Vagina (tissue), 2 donors: ENCODE measurements at places on chromosomes 1 and 21.
A peak's percentile ranks its signal among the peaks of the same experiment; 100 is the strongest.

GRCh38 chr1:39973503-39974135, 18.7 kb downstream of the MFSD2A start:
- H3K4me1 ChIP-seq: peaks cover 4% of the 10 kb centered on the region
- peaks cover 2% of the 10 kb centered on the region for H3K36me3 ChIP-seq
- H3K4me3 ChIP-seq: no peak overlapping the region
- H3K27me3 ChIP-seq: no peaks in the 10 kb centered on the region
- DNase-seq: no peak
- no peak overlapping the region for H3K27ac ChIP-seq

- H3K4me1 ChIP-seq: peaks cover 5% of the 10 kb centered on the region
- no peak for DNase-seq
- H3K27ac ChIP-seq: no peak overlapping the region
Measured at GRCh38 chr1:84763912-84764680, 73.8 kb upstream of the SSX2IP start.

GRCh38 chr1:211938561-211938997, 96.8 kb downstream of the INTS7 start:
- peak overlapping the region; percentile 12 for H3K4me3 ChIP-seq
- no peaks in the 10 kb centered on the region for H3K4me1 ChIP-seq
- H3K27ac ChIP-seq: no peak overlapping the region
- H3K36me3 ChIP-seq: peaks cover 10% of the 10 kb centered on the region
- no peaks in the 10 kb centered on the region for H3K27me3 ChIP-seq

GRCh38 chr21:20875742-20876141, 122.5 kb upstream of the NCAM2 start:
- H3K4me1 ChIP-seq: no peaks in the 10 kb centered on the region
- no peak overlapping the region for H3K4me3 ChIP-seq
- DNase-seq: no peak
- H3K27ac ChIP-seq: no peak overlapping the region
- no peaks in the 10 kb centered on the region for H3K36me3 ChIP-seq
- H3K27me3 ChIP-seq: no peaks in the 10 kb centered on the region

GRCh38 chr1:223726380-223727001, 14.2 kb downstream of the CAPN2 start:
- no peak for DNase-seq
- no peaks in the 10 kb centered on the region for H3K27me3 ChIP-seq
- H3K27ac ChIP-seq: peak overlapping the region; percentile 81
- no peak overlapping the region for H3K4me3 ChIP-seq
- no peaks in the 10 kb centered on the region for H3K36me3 ChIP-seq

GRCh38 chr1:231936983-231937775, 310.6 kb downstream of the DISC1 start:
- DNase-seq: no peak
- H3K4me3 ChIP-seq: no peak overlapping the region
- no peak overlapping the region for H3K27ac ChIP-seq
- no peaks in the 10 kb centered on the region for H3K36me3 ChIP-seq
- no peaks in the 10 kb centered on the region for H3K27me3 ChIP-seq
- H3K4me1 ChIP-seq: peaks cover 15% of the 10 kb centered on the region

DNA sequence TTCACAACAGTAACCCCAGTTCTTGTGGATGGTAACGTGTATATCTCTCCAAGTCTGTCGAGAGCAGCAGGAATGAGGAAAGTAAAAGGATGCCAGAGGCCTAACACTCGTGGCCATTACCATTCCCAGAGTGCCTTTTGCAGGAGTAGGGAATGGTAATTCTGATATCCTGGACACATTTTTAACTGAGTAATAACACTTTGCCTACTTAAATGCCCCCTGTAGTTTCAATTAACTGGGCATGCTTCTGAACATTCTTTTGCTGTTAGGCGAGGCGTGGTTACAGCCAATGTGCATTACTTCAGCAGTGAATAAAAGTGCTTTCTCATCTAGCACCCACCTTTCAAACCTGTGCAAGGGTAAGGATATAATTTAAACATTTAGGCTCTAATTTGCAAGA, 258.5 kb upstream of the ADGRL2 start:
- no peak for DNase-seq
- no peak overlapping the region for H3K4me3 ChIP-seq
- no peaks in the 10 kb centered on the region for H3K4me1 ChIP-seq
- no peaks in the 10 kb centered on the region for H3K36me3 ChIP-seq

- H3K36me3 ChIP-seq: no peaks in the 10 kb centered on the region
- H3K27ac ChIP-seq: no peak overlapping the region
- no peak for DNase-seq
- no peak overlapping the region for H3K4me3 ChIP-seq
Measured at GRCh38 chr1:1684031-1684681, 8.4 kb downstream of the SLC35E2B start.

GRCh38 chr1:19476450-19477190, 8.7 kb downstream of the CAPZB start:
- H3K27ac ChIP-seq: peak overlapping the region; percentile 66
- no peaks in the 10 kb centered on the region for H3K27me3 ChIP-seq
- no peak for DNase-seq

DNA sequence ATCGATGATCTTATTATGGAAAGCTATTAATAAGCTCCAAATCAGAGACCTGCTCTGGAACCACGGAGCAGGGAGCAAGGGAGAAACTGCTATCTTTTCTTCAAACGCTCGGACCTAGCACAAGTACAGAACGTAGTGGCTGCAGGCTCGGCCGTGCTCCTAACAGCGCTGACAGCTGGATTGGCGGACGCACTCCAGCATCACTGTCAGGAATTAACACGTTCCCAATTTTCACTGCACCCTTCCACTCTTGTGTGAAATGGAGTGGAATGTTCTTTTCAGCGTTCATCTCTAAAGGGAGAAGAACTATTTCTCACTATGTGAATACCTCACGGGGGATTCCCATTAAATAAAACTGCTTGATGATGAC, 106.9 kb downstream of the ZNF281 start:
- H3K4me1 ChIP-seq: peaks cover 4% of the 10 kb centered on the region
- H3K27me3 ChIP-seq: no peaks in the 10 kb centered on the region
- H3K4me3 ChIP-seq: peak overlapping the region; percentile 53
- H3K36me3 ChIP-seq: no peaks in the 10 kb centered on the region
- no peak for DNase-seq
- H3K27ac ChIP-seq: no peak overlapping the region

DNA sequence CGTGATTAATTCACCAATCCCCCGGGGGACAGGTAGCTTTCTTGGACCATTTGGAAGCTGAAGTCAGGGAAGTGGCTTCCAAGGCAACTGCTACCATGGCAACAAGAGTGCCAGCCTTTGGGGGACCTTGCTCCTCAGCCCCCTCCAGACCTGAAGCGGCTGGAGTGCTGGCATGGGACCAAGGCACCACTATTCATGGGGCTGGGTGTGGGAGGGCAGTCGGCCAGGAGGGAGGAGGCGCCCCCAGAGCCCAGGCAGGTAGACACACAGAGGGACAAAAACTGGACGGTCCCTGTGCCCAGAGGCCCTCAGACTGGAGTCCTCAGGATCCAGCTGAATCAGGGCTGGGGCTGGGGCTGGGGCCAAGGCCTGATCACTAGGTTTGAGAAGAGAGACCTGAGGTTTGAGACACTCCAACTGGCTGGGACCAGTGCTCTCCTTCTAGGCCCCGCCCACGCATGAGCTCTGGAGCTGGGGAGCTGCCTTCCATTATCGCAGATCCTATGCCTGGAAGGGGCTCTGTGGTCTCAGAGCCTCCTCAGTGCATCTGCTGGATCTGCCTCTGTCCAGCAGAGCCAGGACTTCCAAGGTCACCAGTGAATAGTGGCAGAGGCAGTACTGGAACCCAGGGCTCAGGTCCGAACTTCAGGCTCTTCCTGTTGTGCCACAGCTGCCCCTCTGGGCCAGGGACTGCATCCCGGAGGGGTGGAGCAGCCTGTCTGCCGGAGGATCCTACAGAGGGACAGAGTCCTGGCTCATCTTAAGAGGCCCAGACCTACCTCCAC, 3.3 kb upstream of the KNCN start:
- DNase-seq: no peak
- H3K36me3 ChIP-seq: no peaks in the 10 kb centered on the region
- H3K4me3 ChIP-seq: no peak overlapping the region
- H3K27ac ChIP-seq: no peak overlapping the region
- no peaks in the 10 kb centered on the region for H3K27me3 ChIP-seq

DNA sequence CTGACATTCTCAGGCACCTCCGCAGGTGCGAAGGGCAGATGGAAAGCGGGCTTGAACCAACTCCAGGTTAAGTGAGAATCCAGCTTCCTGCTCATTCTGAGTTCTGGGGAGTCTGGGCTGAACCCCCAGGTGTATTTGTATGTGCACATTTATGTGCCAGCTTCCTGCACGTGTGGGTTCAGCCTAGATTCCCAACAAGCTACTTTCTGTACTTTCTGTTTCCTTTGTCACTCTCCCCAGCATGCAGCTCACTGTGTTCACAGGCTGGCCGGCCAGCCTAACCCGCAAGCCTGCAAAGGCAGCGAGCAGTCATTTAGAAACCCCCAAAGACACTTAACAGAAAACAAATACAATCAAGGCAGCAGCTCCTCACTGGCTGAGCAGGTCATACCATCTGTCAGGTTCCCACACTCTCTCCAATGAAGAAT, 1.3 kb upstream of the IL19 start:
- no peak overlapping the region for H3K27ac ChIP-seq
- peak overlapping the region; percentile 18 for H3K4me3 ChIP-seq

DNA sequence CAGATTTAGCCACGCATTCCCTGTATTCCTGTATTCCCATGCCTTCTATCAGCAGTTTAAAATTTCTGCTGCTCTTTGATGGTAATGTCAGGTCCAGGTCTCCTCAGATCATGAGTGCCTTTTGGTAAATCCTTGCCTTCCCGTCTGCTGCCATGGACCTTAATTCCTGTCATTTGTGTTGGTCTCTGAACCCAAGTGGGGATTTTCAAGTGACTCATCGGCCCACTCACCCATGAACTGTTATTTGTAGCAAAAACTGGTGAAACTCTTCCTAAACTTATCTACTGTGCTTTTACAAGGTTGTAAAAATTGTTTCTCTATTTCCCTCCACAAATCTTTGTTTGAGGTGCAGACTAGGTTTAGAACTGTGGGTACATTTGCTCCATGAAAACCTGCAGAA, 47.4 kb downstream of the ACTN2 start:
- no peaks in the 10 kb centered on the region for H3K36me3 ChIP-seq
- H3K4me3 ChIP-seq: no peak overlapping the region
- no peak overlapping the region for H3K27ac ChIP-seq
- DNase-seq: no peak

DNA sequence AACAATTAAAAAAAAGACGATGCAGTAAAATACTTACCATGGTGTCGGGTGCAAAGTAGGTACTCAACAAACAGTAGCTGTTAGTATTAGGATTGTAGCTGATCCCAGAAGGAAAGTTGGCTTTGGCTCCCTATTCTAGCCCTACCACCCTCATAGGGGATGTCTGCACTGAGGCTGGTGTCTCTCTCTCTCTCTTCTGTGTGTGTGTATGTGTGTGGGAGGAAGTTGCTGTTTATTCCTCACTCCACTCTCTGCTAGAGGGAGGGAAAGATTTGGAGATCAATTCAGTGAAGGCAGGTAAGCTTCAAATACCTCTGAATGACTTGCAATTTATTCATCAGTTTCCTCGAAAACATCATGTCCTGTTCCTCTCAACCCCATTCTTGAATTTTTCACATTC, 124.4 kb downstream of the PTPRU start:
- no peaks in the 10 kb centered on the region for H3K36me3 ChIP-seq
- H3K27ac ChIP-seq: no peak overlapping the region
- no peaks in the 10 kb centered on the region for H3K4me1 ChIP-seq
- DNase-seq: no peak
- H3K27me3 ChIP-seq: no peaks in the 10 kb centered on the region
- H3K4me3 ChIP-seq: no peak overlapping the region

GRCh38 chr1:64769971-64770370, 25.1 kb downstream of the RAVER2 start:
- H3K27ac ChIP-seq: no peak overlapping the region
- H3K4me3 ChIP-seq: no peak overlapping the region
- H3K27me3 ChIP-seq: no peaks in the 10 kb centered on the region
- H3K36me3 ChIP-seq: no peaks in the 10 kb centered on the region
- H3K4me1 ChIP-seq: peaks cover 5% of the 10 kb centered on the region

DNA sequence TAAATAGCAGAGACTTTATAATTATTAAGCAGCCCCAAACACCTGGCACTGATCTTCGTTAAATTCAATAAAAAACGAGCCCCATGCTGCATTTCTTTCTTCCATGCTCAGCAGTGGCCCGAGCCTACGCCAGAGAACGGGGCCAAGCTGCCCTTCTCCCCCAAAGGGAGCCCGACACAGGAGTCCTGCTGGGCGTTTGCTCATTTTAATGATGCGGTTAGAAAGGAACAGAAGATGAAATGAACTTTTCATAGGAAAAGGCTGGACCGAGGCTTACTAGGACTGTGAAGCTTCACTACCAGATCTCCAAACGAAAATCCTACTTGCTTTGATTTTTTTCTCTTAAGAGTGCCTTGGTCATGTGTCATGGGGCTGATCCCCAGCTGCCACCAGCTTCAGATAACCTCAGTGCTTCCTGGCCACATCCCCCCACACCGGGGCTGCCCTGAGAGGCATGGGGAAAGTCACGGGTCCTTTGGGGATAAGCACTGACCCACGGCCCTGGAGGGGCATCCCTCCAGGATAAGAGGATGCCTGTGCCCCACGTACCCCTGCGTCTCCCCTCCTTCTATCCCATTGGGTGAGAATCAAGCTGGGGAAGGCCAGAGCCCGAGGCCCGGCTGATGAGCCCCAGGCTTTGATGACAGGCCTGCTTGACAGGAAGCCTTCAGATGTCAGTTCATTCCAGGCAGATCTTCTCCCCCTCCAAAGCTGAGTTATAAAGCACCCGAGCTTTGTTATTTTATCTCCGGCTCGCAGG, 34.2 kb downstream of the PGBD5 start:
- no peak overlapping the region for H3K4me3 ChIP-seq
- DNase-seq: no peak
- H3K4me1 ChIP-seq: peaks cover 12% of the 10 kb centered on the region
- peak overlapping the region; percentile 39 for H3K27ac ChIP-seq
- no peaks in the 10 kb centered on the region for H3K27me3 ChIP-seq
- H3K36me3 ChIP-seq: no peaks in the 10 kb centered on the region

GRCh38 chr1:151047591-151047924, at the start of gene C1orf56:
Gene C1orf56, plus strand, starts transcription at chr1:151047751. Its CDS starts 97 bp downstream, at chr1:151047848.
- H3K27ac ChIP-seq: peak within 1 kb of the TSS; percentile 93
- H3K36me3 ChIP-seq: peaks cover 8% of the 10 kb centered on the region
- DNase-seq: no peak
- H3K4me1 ChIP-seq: peaks cover 22% of the 10 kb centered on the region

- H3K27ac ChIP-seq: no peak overlapping the region
- DNase-seq: no peak
- no peaks in the 10 kb centered on the region for H3K27me3 ChIP-seq
- peaks cover 56% of the 10 kb centered on the region for H3K4me1 ChIP-seq
Measured at GRCh38 chr1:204883405-204883804, 12.7 kb downstream of the NFASC start.

GRCh38 chr1:29556657-29557056, 320.3 kb downstream of the PTPRU start:
- no peaks in the 10 kb centered on the region for H3K27me3 ChIP-seq
- H3K36me3 ChIP-seq: no peaks in the 10 kb centered on the region
- no peaks in the 10 kb centered on the region for H3K4me1 ChIP-seq
- H3K4me3 ChIP-seq: no peak overlapping the region
- no peak overlapping the region for H3K27ac ChIP-seq

DNA sequence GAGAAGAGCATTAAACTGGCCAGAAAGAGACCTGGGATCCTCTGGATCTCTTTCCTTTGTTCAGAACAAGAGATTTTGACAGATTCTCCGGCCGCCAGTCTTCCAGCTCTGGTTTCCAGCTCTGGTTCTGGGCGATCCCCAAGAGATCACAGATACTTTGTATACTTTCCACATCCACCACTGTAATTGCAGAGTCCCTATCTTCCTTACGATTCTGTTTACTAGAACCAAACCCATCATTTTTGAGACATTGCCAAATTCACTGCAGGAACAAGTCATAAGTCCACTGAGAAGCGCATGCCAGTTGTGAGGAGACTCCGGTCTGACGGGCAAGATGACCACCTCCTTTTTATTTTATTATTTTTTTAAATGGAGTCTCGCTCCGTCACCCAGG, 505.2 kb downstream of the SMYD3 start:
- no peak overlapping the region for H3K4me3 ChIP-seq
- no peak overlapping the region for H3K27ac ChIP-seq
- DNase-seq: no peak
- no peaks in the 10 kb centered on the region for H3K36me3 ChIP-seq
